ENCODE measurements at places on chromosomes 6 and 20. TPM values are rescaled to one million over a fixed set of nuclear protein-coding genes. Genes with fewer than 3 reads are reported as not detected.

DNA sequence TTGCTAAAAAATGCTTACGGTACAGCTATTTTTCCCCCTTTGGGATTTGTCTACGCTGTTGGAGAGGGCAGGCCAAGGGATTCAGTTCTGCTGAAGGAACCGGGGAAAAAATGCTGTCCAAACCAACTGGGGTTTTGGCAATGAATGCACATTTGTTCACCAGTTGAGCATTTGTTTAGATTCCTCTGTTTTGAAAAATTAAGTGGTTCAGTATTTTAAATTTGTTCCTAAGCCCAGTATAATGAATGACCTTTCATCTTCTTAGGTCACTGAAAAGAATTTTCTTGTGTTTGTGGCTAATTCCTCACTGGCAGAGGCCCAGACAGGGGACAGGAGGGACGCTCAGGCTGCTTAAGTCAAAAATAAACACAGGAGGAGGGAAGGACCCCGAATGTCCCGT, 10.8 kb upstream of the EYA2 start:
- no peak for DNase-seq
- no peak overlapping the region for H3K4me3 ChIP-seq
- H3K27me3 ChIP-seq = no peaks in the 10 kb centered on the region

GRCh38 chr6:40796260-40797221, 209.4 kb upstream of the LRFN2 start:
- no peaks in the 10 kb centered on the region for H3K4me1 ChIP-seq
- H3K4me3 ChIP-seq = no peak overlapping the region
- no peaks in the 10 kb centered on the region for H3K36me3 ChIP-seq
- no peaks in the 10 kb centered on the region for H3K27me3 ChIP-seq
- no peak for DNase-seq

- H3K4me1 ChIP-seq = no peaks in the 10 kb centered on the region
- DNase-seq = no peak
- H3K27me3 ChIP-seq = no peaks in the 10 kb centered on the region
- H3K4me3 ChIP-seq = no peak overlapping the region
These were observed 475.3 kb upstream of the NRSN1 start for GRCh38 chr6:23650676-23651075.

GRCh38 chr6:155278319-155279049, 14.7 kb downstream of the CLDN20 start:
- H3K36me3 ChIP-seq = no peaks in the 10 kb centered on the region
- H3K27me3 ChIP-seq = no peaks in the 10 kb centered on the region
- no peak overlapping the region for H3K27ac ChIP-seq
- no peaks in the 10 kb centered on the region for H3K4me1 ChIP-seq

RNF144B gene
- 35.9 TPM for total RNA-seq

Data from aorta (tissue), 5 donors.